NCI-H1436 (cell line): ENCODE measurements at places on chromosomes 2 and 18.

- DNase-seq = no peak
Measured at GRCh38 chr2:45585267-45585861, 25.7 kb downstream of the SRBD1 start.

DNA sequence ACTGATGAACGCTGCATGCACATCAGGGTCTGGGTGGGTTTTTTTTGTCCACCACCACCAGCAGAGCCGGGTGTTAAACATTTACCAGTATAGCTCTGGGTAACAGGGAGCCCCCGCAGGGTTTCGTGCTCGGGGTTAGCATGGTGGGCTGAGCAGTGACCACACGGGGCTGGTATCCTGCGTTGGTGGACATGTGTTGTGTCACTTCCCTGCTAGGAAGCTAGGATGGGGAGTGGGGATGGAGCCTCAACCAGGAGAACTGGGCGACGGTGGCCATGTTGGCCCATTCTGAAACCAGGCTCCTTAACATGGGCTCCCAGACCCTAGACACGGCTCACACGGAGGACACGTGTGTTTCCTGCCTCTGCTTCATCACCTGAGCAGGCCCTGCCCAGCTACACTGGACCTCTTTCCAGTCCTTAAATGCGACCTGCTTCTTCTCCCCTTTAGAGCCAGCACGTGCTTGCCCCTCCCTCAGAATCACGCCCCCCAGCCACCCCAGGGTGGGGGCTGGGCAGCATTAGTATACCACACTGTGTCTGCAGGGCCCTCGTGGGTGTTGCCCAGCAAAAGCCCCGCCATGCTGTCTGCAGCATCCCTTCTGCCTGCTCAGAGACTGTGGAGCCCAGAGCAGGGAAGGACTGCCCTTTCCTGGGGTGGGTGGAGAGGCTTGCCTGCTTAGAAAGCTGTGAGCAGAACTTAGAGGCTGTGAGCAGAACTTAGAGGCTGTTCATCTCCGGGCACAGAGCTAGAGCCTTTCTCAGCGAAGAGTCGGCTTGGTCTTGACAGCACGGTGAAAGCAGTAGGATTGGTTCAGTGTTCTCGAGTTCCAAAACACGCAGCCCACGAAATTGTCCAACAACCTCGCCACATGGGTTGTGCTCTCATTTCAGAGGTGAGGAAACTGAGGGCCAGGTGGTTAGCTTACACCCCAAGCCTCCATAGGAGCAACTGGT is 142.1 kb downstream of the KLHL29 start:
- no peak for DNase-seq

GRCh38 chr2:47187069-47187468 is 32.0 kb upstream of the STPG4 start:
- DNase-seq = no peak

GRCh38 chr2:72745679-72746368 is 80.0 kb downstream of the EXOC6B start:
- peak; percentile 62 for DNase-seq

DNA sequence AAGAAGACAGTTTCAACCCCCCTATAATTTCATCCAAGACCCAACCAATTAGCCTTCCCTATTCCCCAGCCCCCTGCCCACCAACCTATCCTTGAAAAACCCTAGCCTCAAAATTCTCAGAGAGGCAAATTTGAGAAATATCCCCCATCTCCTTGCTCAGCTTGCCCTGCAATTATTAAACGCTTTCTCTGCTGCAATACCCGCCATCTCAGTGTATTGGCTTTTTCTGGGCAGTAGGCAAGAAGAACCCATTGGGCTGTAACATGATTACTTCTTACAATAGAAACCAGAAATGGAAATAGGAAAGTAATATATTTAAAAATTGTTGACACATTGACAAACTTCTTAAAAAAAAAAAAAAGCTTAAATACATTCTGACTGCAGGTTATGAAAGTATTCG is 140.6 kb upstream of the CCDC150 start:
- DNase-seq = no peak

GRCh38 chr2:2101924-2102323 is 229.2 kb downstream of the MYT1L start:
- peak; percentile 8 for DNase-seq

- DNase-seq = no peak
Measured at GRCh38 chr2:113166187-113166645, 7.6 kb upstream of the PSD4 start.

DNA sequence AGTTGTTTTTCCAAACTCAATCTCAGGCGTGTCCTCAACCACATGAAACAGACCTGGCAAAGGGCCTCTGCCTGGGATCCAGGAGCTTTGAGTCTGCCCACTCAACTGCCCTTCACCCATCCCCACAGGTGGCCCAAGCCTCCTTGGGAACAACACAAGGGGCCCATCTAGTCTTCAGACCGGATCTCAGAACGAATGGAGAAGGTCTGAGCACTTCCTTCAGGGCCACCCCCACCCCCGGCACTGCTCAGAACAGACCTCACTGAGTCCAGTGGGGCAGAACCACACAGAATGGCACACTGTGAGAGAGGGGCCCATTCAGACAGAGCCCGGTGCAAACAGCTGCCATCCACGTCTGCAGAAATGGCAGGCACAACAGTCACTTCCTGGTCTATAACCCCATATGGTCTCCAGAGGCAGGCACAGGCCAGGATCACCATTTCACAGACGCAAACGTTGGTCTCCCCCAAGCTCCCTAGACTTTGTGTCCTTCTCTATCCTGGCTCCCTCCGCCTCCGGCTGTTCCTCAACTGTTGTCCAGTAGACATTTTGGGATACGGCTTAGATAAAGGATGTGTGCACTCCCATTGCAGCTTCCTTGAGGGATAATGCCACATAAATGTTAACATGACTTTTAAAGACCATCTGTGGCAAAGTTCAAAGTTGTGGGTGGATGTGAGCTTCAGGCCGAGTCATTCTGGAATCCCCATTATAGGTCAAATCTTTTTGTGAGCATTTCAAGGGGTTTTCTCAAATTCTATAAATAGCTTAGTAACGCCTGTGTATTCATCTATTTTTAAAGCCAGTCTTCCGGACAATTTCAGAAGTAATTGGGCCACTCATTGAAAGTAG is 149.7 kb downstream of the SMAD7 start:
- no peak for DNase-seq

- no peak for DNase-seq
Measured at GRCh38 chr2:18991177-18992168, 366.9 kb downstream of the OSR1 start.

GRCh38 chr2:224807153-224807964 is 91.2 kb upstream of the CCDC195 start:
- DNase-seq = no peak

GRCh38 chr2:181466661-181467576 is 9.7 kb downstream of the ITGA4 start:
- peak; percentile 20 for DNase-seq
